Karpas-422 (cell line): ENCODE measurements at places on chromosomes 6 and 20.

- H3K36me3 ChIP-seq = no peaks in the 10 kb centered on the region
- H3K27me3 ChIP-seq = no peaks in the 10 kb centered on the region
- H3K27ac ChIP-seq = no peak overlapping the region
- no peak overlapping the region for H3K4me3 ChIP-seq
- no peak for DNase-seq
These were observed 725.0 kb upstream of the HS3ST5 start for GRCh38 chr6:115067690-115068447.

- H3K4me1 ChIP-seq = no peaks in the 10 kb centered on the region
- H3K27me3 ChIP-seq = no peaks in the 10 kb centered on the region
- no peak for DNase-seq
- H3K36me3 ChIP-seq = no peaks in the 10 kb centered on the region
- no peak overlapping the region for H3K27ac ChIP-seq
- no peak overlapping the region for H3K4me3 ChIP-seq
These were observed 109.6 kb downstream of the CARMIL1 start for GRCh38 chr6:25388776-25389175.

DNA sequence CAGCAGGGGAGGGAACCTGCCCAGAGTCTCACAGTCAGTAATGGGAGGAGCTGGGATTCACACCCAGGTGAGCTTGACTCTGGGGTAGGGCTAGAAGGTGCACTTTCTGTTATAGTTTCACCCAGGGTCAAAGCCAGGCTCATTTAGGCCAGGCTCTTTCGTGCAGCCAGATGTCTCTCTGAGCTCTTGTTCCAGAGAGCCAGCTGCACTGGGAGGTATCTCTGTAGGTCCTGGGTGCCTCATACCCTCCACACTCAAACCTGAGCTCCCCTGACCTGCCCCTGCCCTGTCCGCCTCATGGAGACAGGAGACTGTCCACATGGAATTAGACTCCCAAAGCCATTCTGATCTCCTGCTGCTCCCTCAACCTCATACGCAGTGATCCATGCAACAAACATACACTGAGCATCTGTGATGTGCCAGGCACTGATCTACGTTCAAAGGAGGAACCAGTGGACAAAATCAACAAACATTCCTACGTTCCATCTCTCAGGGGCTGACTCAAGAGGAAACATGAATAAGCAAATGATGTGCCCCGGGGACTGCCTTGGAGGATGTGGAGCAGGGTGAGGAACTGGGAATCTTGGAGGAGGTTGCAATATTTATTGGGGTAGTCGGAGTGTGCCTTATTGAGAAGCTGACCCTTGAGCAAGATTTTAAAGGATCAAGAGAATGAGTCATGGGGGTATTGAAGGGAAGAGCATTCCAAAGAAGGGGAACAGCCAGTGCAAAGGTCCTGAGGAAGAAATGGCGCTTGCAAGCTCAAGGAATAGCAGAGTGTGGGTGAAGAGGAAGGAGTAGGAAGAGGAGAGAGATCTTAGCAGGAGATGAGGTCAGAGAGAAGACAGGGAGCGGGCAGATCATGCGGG, 71.3 kb upstream of the TOX2 start:
- no peaks in the 10 kb centered on the region for H3K27me3 ChIP-seq
- no peak overlapping the region for H3K4me3 ChIP-seq
- H3K27ac ChIP-seq = no peak overlapping the region
- H3K4me1 ChIP-seq = peaks cover 33% of the 10 kb centered on the region
- no peaks in the 10 kb centered on the region for H3K36me3 ChIP-seq

GRCh38 chr6:42403421-42403820, 48.3 kb downstream of the TRERF1 start:
- H3K4me3 ChIP-seq = no peak overlapping the region
- DNase-seq = no peak
- no peaks in the 10 kb centered on the region for H3K27me3 ChIP-seq
- H3K27ac ChIP-seq = no peak overlapping the region
- peaks cover 48% of the 10 kb centered on the region for H3K4me1 ChIP-seq
- no peaks in the 10 kb centered on the region; the same call in 1 of the 2 replicates for H3K36me3 ChIP-seq

GRCh38 chr20:47117773-47118172, 223.1 kb downstream of the EYA2 start:
- H3K27me3 ChIP-seq = no peaks in the 10 kb centered on the region
- H3K4me3 ChIP-seq = no peak overlapping the region
- H3K36me3 ChIP-seq = no peaks in the 10 kb centered on the region
- no peak for DNase-seq
- no peak overlapping the region for H3K27ac ChIP-seq

- H3K4me3 ChIP-seq = no peak overlapping the region
- no peaks in the 10 kb centered on the region for H3K27me3 ChIP-seq
- no peaks in the 10 kb centered on the region for H3K36me3 ChIP-seq
- H3K27ac ChIP-seq = no peak overlapping the region
These were observed 1.4 kb downstream of the NRN1 start for GRCh38 chr6:6005051-6006005.

GRCh38 chr20:4781637-4782377, 60.1 kb downstream of the PRND start:
- H3K4me1 ChIP-seq = peaks cover 29% of the 10 kb centered on the region
- no peak overlapping the region for H3K27ac ChIP-seq
- H3K4me3 ChIP-seq = no peak overlapping the region
- peaks cover 59% of the 10 kb centered on the region for H3K36me3 ChIP-seq
- no peaks in the 10 kb centered on the region for H3K27me3 ChIP-seq
- no peak for DNase-seq

GRCh38 chr6:103798166-103798565, 1061.6 kb downstream of the HACE1 start:
- no peaks in the 10 kb centered on the region for H3K36me3 ChIP-seq
- H3K4me1 ChIP-seq = no peaks in the 10 kb centered on the region
- DNase-seq = no peak
- no peak overlapping the region for H3K27ac ChIP-seq

DNA sequence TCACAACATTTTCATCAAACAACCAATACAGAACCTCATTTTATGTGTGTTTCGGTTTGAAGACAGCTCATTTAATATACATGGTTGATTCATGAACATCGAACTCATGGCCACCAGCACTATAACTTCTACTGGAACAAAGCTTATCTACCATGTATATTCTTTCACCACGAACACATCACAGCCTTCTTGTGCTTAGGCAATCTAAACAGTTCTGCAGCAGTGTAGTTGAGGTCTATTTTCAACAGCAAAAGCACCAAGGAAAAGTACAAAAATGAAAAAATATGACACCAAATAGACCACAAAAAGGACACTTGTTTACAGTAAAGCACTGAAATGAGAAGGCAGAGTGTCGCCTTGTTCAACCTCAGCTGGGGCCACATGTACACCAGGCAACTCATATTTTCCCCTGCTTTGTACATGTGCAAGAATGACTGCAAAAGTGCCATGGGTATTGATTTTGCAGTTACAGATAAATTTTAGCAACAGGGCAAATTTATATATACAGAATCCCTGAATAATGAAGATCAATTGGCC, 25.8 kb upstream of the KCNK5 start:
- H3K27me3 ChIP-seq = no peaks in the 10 kb centered on the region
- no peak for DNase-seq
- H3K27ac ChIP-seq = no peak overlapping the region
- no peaks in the 10 kb centered on the region for H3K36me3 ChIP-seq
- H3K4me3 ChIP-seq = no peak overlapping the region

- H3K36me3 ChIP-seq = no peaks in the 10 kb centered on the region
- H3K27ac ChIP-seq = no peak overlapping the region
These were observed 86.5 kb downstream of the QKI start for GRCh38 chr6:163501026-163501425.

- DNase-seq = no peak
- no peak overlapping the region for H3K27ac ChIP-seq
- no peaks in the 10 kb centered on the region for H3K4me1 ChIP-seq
- no peak overlapping the region for H3K4me3 ChIP-seq
- H3K27me3 ChIP-seq = no peaks in the 10 kb centered on the region
These were observed 30.6 kb downstream of the RBM24 start for GRCh38 chr6:17311595-17312311.

GRCh38 chr20:48769069-48769983, 58.5 kb downstream of the PREX1 start:
- DNase-seq = no peak
- H3K4me3 ChIP-seq = no peak overlapping the region
- H3K27me3 ChIP-seq = no peaks in the 10 kb centered on the region
- no peaks in the 10 kb centered on the region for H3K4me1 ChIP-seq
- no peaks in the 10 kb centered on the region for H3K36me3 ChIP-seq

GRCh38 chr6:73455865-73456629, 4.0 kb upstream of the CGAS start:
- no peaks in the 10 kb centered on the region for H3K36me3 ChIP-seq
- no peak overlapping the region for H3K4me3 ChIP-seq
- no peak for DNase-seq
- H3K4me1 ChIP-seq = peaks cover 31% of the 10 kb centered on the region
- H3K27ac ChIP-seq = no peak overlapping the region
- no peaks in the 10 kb centered on the region for H3K27me3 ChIP-seq

GRCh38 chr6:154487367-154488247, 22.9 kb downstream of the CNKSR3 start:
- no peaks in the 10 kb centered on the region for H3K27me3 ChIP-seq
- no peaks in the 10 kb centered on the region for H3K4me1 ChIP-seq
- H3K4me3 ChIP-seq = no peak overlapping the region
- no peaks in the 10 kb centered on the region for H3K36me3 ChIP-seq

GRCh38 chr20:54364919-54365318, 110.5 kb upstream of the DOK5 start:
- no peak overlapping the region for H3K4me3 ChIP-seq
- H3K4me1 ChIP-seq = no peaks in the 10 kb centered on the region
- H3K27ac ChIP-seq = no peak overlapping the region
- DNase-seq = no peak

GRCh38 chr6:146870760-146871159, 272.0 kb downstream of the ADGB start:
- no peak for DNase-seq
- no peaks in the 10 kb centered on the region for H3K27me3 ChIP-seq
- H3K36me3 ChIP-seq = no peaks in the 10 kb centered on the region
- H3K4me3 ChIP-seq = no peak overlapping the region
- H3K4me1 ChIP-seq = peaks cover 11% of the 10 kb centered on the region

DNA sequence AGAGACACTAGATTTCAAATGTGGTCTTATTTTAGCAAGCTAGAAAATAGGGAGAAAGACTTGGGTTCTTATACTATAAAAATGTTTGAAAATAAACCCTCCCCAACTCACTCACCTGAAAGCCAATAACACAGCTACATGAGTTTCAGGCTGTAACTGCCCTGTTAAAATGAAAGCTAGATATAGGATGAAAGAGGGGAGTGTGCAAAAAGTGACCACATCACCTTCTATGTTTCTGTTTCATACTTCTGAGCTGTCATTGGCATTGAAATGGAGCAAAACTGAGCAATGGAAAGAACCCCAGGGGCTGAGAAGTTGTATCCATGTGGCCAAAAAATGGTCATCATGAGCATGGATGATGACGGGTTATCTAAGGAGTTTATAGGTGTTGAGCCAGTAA, 148.1 kb upstream of the TENT5A start:
- no peaks in the 10 kb centered on the region for H3K4me1 ChIP-seq
- no peaks in the 10 kb centered on the region for H3K27me3 ChIP-seq
- DNase-seq = no peak
- no peak overlapping the region for H3K4me3 ChIP-seq

- DNase-seq = no peak
- H3K27ac ChIP-seq = no peak overlapping the region
- H3K4me3 ChIP-seq = no peak overlapping the region
- no peaks in the 10 kb centered on the region for H3K4me1 ChIP-seq
These were observed 455.3 kb downstream of the HACE1 start for GRCh38 chr6:104404377-104404776.

DNA sequence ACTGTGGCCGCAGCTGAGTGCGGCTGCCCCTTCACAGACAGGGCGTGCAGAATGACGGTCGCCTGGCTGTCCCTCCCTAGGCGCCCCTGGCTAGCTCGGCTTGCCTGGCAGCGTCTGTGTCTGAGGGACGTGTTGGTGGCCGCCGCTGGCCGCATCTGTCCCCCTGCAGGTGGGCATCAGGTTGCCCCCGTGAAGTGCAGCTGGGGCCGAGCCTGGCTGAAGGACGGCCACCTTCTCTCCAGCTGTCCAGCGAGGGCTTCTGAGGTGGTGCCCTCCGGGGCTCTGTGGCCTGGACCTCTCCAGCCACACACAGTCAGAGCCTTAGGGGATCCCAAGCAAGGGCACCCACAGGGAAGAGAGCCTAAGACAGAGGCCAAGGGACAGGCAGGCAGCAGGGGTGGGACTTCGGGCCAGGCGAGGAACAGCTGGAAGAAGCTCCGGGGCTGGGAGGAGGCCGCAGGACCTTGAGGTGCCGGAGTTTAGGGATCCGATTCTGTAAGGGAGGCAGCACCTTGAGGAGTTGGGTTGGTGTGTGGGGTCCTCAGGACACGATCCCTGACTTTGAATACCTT, 89.0 kb upstream of the EPB41L1 start:
- no peak overlapping the region for H3K27ac ChIP-seq
- DNase-seq = no peak
- peaks cover 4% of the 10 kb centered on the region; the same call in 1 of the 2 replicates for H3K27me3 ChIP-seq
- no peak overlapping the region; the same call in 1 of the 2 replicates for H3K4me3 ChIP-seq
- peaks cover 7% of the 10 kb centered on the region for H3K4me1 ChIP-seq

DNA sequence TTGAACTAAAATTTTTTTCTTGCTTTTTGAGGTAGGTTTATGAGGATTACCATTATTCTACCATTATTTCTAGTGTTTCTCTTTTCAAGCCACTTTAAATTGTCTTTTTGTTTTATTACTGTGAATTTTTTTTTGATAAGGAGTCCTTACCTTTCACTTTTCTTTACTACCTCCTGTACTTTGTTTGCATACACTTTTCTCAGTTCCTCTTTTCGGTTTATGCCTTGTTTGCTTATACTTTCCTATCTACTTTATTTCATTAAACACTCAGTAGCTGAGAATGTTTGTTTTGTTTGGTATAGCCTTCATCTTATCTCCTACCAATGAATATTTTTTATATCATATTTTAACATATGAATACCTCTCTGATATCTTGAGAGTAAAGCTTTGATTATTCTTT, 147.9 kb downstream of the TFAP2B start:
- H3K27me3 ChIP-seq = no peaks in the 10 kb centered on the region
- H3K27ac ChIP-seq = no peak overlapping the region
- no peak overlapping the region for H3K4me3 ChIP-seq
- no peaks in the 10 kb centered on the region for H3K4me1 ChIP-seq
- DNase-seq = no peak

DNA sequence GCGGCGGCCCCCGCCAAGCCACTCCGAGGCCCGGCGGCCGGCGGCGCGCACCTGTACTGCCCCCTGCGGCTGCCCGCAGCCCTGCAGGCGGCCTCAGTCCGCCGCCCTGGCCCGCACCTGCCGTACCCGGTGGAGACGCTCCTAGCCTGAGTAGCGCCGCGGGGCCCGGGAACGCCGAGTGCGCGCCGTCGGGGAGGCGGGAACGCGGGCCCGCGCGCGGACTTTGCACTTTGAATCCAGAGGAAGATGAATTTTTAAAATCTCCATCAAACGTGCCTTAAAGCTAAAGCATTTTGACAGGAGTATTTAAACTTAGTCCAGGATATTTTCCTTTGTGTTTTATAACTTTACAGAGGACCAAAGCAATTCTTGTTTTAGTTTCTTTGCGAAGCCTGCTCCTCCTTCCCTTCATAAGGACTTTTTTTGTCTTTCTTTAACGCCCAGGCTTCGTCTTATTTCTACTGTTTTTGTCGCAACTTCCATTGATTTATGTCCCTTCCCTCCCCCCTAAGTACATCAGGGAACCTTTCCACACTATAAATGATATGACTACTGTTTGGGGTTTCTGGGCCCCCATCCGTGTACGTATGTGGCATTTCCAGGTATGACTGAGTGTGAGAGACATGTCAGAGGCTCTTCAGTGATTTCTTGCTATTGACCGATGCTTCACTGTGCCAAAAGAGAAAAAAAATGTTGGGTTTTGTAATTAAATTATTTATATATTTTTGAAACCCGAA, 2.0 kb downstream of the FOXQ1 start:
- H3K4me3 ChIP-seq = no peak overlapping the region
- no peaks in the 10 kb centered on the region for H3K27me3 ChIP-seq
- no peak for DNase-seq
- H3K27ac ChIP-seq = no peak overlapping the region
- no peaks in the 10 kb centered on the region for H3K36me3 ChIP-seq
- no peaks in the 10 kb centered on the region for H3K4me1 ChIP-seq
